ENCODE measurements at places on chromosomes 7 and 10. TPM values are rescaled to one million over a fixed set of nuclear protein-coding genes. Genes with fewer than 3 reads are reported as not detected.

DNA sequence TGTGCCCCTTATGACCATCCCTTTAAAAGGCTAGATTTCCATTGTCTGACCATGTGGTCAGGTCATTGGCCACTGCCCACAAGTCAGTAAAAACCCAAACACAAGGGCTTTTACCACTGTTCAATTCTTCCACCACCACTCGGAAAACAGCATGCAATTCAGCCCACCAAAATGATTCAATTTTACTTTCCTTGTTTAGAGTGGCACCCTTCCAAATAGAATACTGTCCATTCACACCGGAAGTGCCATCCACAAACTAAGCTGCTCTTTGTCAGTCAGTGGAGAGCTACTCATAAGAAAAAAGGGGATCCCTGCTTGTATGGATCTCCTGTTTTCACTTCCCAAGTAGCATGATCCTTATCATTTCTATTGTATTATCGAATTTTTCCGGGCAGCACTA, 350.7 kb upstream of the MBL2 start:
- H3K4me1 ChIP-seq = no peaks in the 10 kb centered on the region
- no peaks in the 10 kb centered on the region for H3K36me3 ChIP-seq
- DNase-seq = no peak
- H3K4me3 ChIP-seq = no peak overlapping the region
- H3K27ac ChIP-seq = no peak overlapping the region

DNA sequence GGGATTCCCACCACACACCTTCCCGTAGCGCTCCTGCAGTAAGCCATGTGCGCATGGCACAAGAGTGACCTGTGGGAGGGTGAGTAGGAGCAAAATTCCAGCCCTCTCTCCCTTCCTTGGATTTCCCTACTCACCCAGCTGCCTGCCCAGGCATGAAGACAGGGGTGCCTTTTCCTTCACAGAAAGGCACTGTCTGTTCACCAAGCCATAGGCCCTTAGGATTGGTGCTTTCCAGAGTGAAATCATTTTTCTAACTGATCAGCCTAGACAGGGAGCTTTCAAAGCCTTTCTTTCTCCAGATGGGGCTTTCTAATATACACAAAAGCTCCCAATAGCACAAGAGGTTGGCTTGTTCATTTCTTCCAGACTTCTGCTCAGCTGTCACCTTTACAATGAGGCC, 79.7 kb downstream of the CTTNBP2 start:
- no peak for DNase-seq
- H3K4me3 ChIP-seq = no peak overlapping the region
- H3K4me1 ChIP-seq = no peaks in the 10 kb centered on the region
- H3K27me3 ChIP-seq = peaks cover 11% of the 10 kb centered on the region
- no peak overlapping the region for H3K27ac ChIP-seq

DNA sequence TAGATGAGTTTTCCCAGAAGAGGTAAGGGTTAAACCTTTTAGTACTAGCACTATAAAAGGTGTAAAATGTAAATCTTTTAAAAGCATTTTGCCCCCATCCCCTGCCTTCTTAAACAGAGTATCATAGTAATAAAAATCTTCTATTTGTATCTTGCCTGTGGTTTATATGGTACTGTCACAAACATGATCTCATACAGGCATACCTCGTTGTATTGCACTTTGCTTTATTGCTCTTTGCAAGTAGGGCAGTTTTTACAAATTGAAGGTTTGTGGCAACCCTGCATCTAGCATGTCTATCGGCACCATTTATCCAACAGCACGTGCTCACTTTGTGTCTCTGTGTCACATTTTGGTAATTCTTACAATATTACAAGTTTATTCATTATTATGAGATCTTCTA, 198.8 kb upstream of the YAE1 start:
- DNase-seq = no peak
- no peaks in the 10 kb centered on the region for H3K36me3 ChIP-seq

GRCh38 chr10:122674781-122675180, 24.9 kb downstream of the C10orf120 start:
- no peak overlapping the region for H3K27ac ChIP-seq
- no peaks in the 10 kb centered on the region for H3K36me3 ChIP-seq
- no peak for DNase-seq
- peaks cover 22% of the 10 kb centered on the region for H3K27me3 ChIP-seq
- H3K4me1 ChIP-seq = no peaks in the 10 kb centered on the region

DNA sequence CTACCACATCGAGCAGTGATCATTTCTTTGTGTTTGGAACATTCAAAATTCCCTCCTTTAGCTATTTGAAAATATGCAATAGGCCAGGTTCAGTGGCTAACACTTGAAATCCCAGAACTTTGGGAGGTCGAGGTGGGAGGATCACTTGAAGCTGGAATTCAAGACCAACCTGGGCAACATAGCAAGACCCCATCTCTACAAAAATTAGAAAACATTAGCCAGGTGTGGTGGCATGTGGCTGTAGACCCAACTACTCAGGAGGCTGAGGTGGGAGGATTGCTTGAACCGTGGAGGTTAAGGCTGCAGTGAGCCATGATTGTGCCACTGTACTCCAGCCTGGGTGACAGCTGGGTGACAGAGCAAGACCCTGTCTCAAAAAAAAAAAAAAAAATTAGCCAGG, 15.3 kb upstream of the EXOC4 start:
- no peaks in the 10 kb centered on the region for H3K4me1 ChIP-seq
- no peak for DNase-seq
- no peaks in the 10 kb centered on the region for H3K36me3 ChIP-seq

GRCh38 chr7:35726654-35727053, 31.7 kb upstream of the HERPUD2 start:
- H3K27ac ChIP-seq = no peak overlapping the region
- peaks cover 79% of the 10 kb centered on the region for H3K4me1 ChIP-seq
- no peak for DNase-seq
- no peak overlapping the region for H3K4me3 ChIP-seq
- H3K27me3 ChIP-seq = no peaks in the 10 kb centered on the region

DNA sequence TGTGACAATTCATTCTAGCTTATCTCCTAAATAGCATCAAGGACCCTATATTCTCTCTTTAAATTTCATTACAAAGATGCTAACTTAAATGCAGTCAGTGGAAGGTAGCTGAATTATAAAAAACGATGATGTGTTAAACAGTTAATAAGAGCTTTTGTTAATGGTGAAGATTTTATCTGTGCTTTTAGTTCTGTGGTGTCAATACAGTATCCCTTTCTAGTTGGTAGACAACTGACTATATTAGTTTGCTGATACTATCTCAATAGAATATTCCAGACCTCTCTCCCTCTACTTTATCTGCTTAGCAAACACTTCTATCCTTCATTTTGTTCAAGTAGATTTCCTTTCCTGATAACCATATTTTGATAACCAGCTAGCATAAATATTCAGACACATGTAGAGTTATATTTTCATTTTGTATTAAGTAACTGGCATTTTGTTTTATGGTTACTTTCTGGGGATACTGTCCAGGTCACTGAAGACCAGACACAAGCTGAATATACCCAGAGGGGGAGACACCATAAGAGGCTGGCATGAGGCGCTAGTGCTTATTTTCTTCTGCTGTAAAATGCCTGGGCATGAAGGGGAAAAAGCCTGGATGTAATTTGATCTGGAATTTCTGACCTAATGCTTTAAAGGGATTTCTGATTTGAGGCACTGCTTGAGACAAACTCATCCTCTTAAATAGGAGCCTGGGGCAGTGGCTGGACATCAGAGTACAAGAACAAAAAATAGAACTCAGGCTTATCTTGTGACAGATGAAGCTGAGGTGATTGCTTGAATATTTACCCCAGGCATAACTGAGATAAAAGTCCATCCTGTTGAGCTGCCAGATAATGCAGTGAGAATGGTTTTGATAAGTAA, 197.5 kb downstream of the MALRD1 start:
- H3K4me3 ChIP-seq = no peak overlapping the region
- no peaks in the 10 kb centered on the region for H3K4me1 ChIP-seq
- no peak for DNase-seq
- H3K27ac ChIP-seq = no peak overlapping the region
- no peaks in the 10 kb centered on the region for H3K36me3 ChIP-seq

GRCh38 chr10:4813023-4813422, 13.0 kb upstream of the AKR1E2 start:
- H3K27me3 ChIP-seq = peaks cover 6% of the 10 kb centered on the region
- H3K4me3 ChIP-seq = no peak overlapping the region
- peak; percentile 13 for DNase-seq
- H3K4me1 ChIP-seq = no peaks in the 10 kb centered on the region

- no peak overlapping the region for H3K27ac ChIP-seq
- DNase-seq = no peak
- H3K4me1 ChIP-seq = no peaks in the 10 kb centered on the region
- no peak overlapping the region for H3K4me3 ChIP-seq
- H3K27me3 ChIP-seq = peaks cover 2% of the 10 kb centered on the region
Measured at GRCh38 chr10:130817046-130817624, 494.4 kb downstream of the TCERG1L start.

DNA sequence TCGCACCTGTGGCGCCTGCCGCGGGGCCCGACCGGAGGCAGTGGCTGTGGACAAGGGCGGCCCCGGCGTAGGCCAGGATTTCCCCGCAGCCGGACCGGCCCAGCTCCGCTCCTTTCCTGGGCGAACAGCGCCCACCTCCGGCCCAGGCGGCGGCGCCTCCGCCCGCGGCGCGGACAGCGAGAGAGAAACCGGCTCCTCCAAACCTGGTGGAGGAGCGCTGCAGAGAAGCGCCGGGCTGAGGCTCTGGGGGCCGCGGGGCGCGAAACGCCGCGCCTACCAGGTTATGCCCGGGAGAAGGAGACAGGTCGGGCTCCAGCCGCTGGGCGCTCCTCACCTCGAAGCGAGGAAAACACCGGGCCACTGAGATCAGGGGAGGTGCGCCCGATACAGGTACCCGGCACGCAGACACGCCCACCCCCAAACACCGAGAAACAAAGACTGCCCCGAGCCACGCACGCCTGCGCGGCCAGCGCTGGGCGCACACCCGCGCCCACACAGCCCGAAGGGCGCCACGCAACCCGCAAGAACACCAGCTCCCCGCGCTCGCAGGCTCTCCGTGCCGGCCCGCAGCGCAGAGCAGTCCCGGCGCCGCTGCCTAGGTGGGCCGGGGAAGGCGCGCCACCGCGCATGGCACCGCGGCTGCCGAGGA, 3.3 kb downstream of the GRID1 start:
- peak; percentile 41 for DNase-seq
- H3K4me3 ChIP-seq = no peak overlapping the region
- H3K36me3 ChIP-seq = no peaks in the 10 kb centered on the region
- peaks cover 47% of the 10 kb centered on the region for H3K27me3 ChIP-seq
- H3K4me1 ChIP-seq = peaks cover 12% of the 10 kb centered on the region

DNA sequence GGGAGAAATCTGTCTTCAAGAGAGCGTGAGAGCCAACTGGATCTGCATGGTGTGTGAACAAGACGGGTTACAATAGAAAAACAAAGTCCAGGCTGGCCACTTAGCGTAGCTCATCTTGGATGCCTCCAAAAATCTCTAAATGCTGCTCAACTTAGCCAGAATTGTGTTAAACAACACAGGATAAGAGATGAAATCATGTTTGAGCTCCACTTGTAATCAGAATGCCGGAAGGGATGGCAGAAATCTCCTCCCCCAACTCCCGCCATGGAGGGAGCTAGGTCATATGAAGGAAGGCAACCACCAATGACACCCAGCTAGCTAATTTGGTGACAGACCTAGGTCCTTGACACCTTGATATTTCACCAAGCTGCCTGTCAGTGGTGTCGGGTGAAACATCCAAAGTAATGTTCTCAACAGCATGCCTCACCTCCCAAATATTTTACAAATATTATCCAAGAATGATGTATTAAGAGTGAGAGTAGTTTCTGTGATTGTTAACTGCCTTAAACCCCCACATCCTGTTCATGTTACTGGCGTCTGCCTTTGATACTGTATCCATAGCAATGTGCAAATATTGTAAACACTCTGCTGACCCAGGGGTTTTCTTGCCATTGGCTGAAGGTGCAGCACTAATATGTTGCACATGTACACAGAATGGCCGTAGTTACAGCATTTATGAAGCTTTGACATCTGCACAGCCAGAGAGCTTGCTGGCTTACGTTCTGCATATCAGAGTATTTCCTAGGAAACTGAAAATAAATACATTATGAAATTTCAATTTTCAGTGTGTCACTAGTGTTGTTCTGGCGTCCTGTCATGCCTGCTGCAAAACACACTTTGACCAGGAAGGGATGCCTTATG, 25.8 kb downstream of the TMEM254 start:
- no peak overlapping the region for H3K4me3 ChIP-seq
- peaks cover 6% of the 10 kb centered on the region for H3K36me3 ChIP-seq
- H3K27me3 ChIP-seq = no peaks in the 10 kb centered on the region
- H3K4me1 ChIP-seq = peaks cover 10% of the 10 kb centered on the region

DNA sequence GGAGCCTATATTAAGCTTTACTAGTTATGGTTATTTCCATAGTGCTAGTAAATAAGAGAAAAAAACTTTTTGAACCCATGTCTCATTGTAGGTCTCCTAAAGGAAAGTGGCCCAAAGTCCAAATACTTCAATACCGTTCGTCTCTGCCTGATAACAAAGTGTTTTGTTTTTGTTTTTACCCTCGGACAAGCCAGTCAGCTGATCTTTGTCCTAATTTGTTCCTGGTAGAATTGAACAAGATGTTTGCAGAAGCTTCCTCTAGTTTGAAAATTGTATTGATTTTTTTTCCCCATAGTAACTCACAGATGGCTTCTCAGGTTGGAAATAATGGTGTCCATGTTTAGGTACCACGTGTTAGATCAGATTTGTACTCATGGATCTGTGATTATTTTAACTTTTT, 335.8 kb upstream of the KAT6B start:
- H3K27ac ChIP-seq = no peak overlapping the region
- H3K4me3 ChIP-seq = no peak overlapping the region
- no peak for DNase-seq
- H3K4me1 ChIP-seq = peaks cover 3% of the 10 kb centered on the region

DNA sequence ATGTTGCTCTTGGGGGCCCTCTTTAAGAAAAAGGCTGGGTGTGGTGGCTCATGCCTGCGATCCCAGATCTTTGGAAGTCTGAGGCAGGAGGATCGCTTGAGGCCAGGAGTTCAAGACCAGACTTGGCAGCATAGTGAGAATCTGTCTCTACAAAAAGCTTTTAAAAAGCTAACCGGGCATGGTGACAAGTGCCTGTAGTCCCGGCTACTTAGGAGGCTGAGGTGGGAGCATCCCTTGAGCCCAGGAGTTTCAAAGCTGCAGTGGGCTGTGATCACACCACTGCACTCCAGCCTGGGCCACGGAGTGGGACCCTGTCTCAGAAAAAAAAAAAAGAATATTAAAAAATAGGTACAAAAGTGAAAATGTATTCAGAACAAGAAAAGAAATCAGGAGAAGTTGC, 38.1 kb upstream of the SLC39A12 start:
- no peaks in the 10 kb centered on the region for H3K27me3 ChIP-seq
- no peaks in the 10 kb centered on the region for H3K36me3 ChIP-seq

PDE1C gene
- total RNA-seq = not detected

POT1 gene
- total RNA-seq = 51.3 TPM

CALHM1 gene
- not detected for total RNA-seq

LIPK gene
- not detected for total RNA-seq

SFXN3 gene
- total RNA-seq = 30.0 TPM

TRIM73 gene
- total RNA-seq = 3.6 TPM

Data from activated CD4-positive, alpha-beta T cell treated with anti-CD3 and anti-CD28 coated beads for 36 hours (primary cell).